Activated CD4-positive, alpha-beta T cell treated with anti-CD3 and anti-CD28 coated beads for 48 hours (primary cell): ENCODE measurements at places on chromosomes 7 and 10.

DNA sequence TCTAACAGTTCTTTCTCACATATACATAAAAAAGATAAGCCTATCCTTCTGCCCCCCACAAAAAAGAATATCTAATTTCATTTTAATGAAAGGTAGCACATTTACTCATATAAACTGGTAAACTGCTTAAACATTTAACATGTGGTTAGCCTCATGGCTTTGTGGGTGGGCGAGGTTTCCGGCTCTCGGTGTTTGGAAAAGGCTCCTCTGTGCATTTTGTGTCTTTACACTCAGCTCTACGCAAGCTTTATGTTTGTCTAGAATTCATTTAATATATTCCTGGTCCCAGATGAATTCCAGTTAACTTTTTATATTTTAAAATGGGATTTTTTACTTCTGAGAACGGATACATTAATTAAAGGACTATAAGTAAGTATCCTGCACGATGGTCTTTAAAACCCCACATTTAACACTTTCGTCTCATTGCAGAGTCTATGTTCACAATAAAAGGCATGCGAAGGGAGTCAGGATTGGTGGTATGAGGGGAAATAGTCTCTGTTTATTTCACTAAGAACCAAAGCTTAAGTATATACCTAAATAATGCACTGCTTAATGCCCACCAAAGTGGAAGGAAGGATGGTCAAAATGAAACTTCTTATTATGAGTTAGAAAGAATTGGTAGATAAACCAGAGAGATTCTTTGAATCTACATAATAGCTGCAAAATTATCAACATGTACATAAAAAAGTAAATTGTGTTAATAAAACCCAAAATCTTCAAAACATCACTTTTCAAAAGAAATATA lies 197.2 kb downstream of the CRPPA start:
- peak; percentile 44 for DNase-seq

- no peak for DNase-seq
Observed at GRCh38 chr7:92020636-92021035, 80.0 kb downstream of the AKAP9 start.

- no peak for DNase-seq
Observed at GRCh38 chr7:54111814-54112511, 430.2 kb upstream of the VSTM2A start.

- no peak for DNase-seq
Observed at GRCh38 chr7:155831807-155832524, 19.7 kb upstream of the SHH start.

DNA sequence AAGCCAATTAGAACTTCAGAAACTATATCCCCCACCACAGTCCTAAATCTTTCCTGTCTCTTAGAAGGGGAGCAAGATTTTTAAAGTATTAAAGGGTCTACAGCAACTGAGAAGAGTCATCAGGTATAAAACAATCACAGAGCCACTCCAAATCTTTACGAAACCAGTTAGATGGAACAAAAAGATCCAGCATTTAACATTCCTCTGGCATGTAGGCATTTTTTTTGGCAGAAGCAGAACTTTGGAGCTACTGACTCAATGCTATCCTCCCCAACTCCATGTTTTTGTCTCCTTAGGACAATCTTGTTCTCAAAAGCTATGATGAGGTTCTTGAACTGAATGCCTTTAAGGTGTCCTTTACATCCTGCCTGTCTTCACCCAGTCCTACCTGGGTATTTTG lies 333.3 kb downstream of the PRPF18 start:
- no peak for DNase-seq

GRCh38 chr7:17948526-17949238 lies 8.4 kb upstream of the SNX13 start:
- no peak for DNase-seq

DNA sequence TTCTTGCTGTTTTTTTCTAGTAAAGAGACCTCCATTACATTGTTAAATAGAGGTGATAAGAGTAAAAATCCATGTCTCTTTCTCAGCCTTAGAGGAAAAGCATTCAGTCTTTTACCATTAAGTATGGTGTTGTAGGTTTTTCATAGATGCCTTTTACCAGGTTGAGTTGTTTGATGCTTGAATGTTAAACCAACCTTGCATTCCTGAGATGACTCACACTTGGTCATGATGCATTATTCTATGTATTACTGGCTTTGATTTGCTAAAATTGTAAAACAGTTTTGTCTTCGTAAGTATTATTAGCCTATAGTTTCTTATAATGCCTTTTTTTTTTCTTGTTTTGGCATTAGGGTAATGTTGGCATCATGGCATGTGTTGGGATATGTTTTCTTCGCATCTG lies 90.0 kb downstream of the ANKRD61 start:
- no peak for DNase-seq

- no peak for DNase-seq
Observed at GRCh38 chr10:122282253-122282671, 11.2 kb downstream of the BTBD16 start.

DNA sequence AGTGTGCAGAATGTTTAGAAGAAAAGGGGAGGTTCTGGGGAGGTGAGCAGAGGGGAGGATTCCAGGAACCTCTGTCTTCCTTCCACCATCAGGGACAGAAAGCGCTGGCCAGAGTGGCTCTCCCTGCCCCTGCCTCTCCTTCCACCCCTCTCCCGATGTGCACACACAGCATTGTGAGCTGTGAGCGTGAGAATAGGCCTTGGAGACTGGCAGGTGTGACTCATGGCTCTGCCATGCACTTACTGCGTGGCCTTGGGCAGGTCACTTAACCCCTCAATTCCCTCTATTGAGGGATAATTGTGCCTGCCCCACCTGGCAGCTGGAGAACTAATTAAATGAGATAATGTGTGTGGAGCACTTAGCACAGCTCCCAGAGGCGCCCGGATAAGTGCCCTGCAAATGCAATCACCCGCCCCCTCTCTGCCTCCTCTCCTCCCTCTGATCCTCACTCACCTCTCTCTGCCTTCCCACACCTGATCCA lies 115.4 kb downstream of the ZMIZ1 start:
- DNase-seq, result no peak

GRCh38 chr7:130461272-130461671 lies 20.5 kb upstream of the CEP41 start:
- DNase-seq, result no peak

GRCh38 chr7:98293746-98294145 lies 12.3 kb downstream of the BRI3 start:
- no peak for DNase-seq

DNA sequence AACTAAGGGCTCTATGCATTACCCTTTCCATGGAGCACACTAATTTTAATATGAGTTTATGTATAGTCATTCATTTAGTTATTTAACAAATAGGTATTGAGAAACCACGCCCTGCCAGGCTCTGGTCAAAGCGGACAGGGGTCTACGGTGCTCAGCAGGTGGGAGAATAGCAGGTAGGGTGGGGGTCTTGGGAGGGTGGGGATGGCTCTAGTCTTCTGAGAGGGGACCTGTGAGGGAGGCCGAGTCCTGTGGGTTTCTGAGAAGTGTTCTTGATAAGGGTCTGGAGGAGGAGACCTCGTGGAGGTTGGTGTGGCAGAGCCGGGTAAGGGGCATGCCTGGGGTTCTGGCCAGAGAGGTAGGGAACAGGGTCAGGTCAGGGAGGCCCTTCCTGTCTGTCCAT lies 1.1 kb downstream of the WDFY4 start:
- no peak for DNase-seq

- no peak for DNase-seq
Observed at GRCh38 chr10:67935223-67935622, 50.8 kb downstream of the SIRT1 start.

- DNase-seq, result no peak
Observed at GRCh38 chr10:111142092-111142768, 65.4 kb downstream of the ADRA2A start.

DNA sequence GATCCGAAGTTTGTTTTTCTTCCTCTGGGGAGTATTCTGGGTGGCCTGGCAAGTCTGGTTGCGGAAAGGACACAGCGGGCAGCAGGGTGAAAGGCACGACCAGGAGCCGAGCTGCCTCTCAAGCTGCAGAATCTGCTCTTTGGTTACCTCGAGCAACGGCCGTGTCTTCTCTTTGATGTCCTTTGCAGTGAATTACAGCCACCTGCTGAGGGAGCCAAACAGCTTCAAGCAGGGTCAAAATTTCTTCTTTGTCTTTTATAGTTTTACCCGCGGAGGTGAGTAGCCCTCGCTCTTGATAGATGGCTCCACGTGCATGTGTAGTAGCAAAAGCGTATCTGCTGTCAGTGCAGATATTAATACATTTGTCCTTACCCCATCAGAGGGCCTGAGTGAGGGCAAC lies 177.3 kb upstream of the MBL2 start:
- no peak for DNase-seq

DNA sequence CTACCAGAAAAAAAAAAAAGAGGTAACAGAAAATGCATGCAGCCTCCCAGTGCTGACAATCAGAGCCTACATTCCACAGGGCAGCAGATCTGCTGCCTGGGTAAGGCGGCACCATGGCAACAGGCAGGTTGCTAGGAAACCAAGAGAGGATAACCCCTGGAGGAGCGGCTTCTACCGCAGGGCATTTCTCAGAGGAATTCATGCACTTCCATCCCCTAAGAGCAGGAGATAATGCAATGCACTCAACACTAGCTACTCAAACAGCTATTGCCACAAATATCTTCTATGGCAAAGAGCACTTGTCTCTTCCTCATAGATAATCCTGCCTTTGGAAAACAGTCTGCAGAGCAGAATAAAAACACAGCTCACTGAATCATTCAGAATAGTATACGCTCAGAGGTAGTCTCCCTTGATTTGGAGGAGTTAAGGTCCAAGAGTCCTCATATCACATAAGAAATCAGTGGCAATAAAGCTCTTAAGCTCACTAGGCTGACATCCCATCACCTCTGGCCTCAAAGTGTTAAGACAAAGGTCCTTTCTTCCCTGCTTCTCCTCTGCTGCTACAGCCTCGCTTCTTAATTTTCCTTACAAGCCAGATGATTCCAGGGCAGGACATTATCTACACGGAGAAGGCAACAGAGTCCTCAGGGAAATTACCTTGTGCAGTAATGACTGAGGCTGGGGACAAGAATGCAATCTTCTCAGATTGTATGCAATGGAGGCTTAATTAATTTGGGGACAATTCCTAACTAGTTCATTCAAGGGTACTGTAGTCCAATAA lies 10.7 kb downstream of the PSAP start:
- DNase-seq, result no peak

- DNase-seq, result no peak
Observed at GRCh38 chr7:132298790-132299189, 277.5 kb downstream of the PLXNA4 start.

GRCh38 chr10:96618653-96619052 lies 31.8 kb upstream of the TM9SF3 start:
- DNase-seq, result no peak

DNA sequence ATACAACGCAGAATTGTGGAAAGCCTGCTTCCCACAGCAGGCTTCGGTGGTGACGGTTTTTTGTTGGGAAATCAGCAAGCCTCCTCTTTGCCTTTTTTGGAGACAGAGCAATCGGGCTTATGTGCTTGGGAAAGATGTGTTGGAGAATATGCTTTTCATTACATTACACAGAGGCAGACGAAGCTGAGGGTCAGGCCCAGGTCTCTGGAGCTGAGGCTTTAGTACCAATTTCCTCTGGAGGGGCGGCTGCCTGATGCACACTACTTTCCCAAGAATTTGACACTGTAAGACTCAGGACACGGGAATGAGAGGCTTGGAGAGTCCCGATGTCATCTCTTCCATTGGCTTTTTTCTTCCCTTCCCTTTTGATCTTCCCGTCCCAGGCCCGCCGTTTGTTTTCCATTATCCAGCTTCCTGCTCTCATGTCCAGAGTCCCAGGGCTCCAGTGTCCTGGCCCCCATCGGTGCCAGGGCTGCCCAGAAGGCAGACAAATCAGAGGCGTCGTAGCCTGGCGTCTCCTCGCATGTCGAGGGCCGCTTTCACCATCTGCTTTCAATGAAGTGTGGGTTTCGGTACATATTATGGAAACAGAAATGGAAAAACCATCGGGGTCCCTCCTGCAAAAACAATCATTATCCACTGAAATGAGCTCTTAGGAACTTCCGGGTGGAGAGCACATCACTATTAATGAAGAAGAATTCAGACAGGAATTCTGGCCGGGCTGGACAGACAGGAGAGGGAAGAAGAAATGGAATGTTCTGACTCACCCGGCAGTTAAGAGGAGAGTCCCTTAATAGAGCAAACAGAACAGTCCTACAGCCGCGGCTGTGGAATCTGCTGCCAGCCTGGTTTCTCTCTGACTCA lies 123.0 kb upstream of the JCAD start:
- no peak for DNase-seq

DNA sequence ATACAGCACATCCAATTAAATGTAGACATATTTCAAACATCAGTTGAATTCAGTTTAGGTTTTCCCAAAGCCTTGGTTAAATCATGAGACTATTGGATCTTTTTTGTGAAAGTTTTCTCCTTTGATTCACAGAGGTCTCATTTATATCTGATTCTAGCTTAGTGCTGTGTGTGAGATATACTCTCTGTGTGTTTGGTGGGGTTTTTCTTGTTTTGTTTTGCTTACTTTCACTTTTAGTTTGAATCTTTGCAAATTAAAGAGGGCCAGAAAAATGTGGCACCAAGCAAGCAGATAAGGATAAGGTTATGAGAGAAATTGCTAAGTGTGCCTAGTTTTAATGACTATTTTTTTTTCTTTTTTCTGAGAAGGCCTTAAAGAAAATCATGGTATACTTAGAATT lies 12.6 kb upstream of the OR6B1 start:
- DNase-seq, result no peak

DNA sequence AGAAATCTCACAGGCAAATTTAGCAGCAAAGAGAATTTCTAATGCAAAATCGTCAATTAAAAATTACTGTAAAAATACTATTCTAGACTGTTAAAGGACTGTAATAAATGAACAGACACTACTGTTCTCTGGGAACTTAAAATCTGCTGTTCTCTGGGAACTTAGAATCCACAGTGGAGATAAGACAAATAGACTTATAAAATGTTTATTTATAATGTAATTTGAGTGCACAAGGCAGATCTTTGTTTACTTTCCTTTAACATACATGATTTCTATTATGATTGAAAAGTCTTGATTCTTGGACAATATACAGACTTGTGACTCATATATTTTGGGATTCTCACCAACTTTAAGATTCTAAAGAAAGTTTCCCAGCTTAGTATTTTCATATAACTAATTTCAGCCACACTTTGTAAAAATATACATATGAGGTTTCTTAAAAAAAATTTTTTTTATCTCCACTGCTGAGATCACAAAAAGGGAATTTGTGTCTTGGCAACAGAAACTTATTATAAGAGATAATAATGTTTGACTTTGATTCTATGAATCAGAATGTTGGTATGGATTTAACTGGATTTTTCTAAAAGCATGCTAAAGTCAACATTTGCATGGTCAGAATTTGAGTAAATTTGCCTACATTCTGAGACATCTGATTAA lies 166.3 kb upstream of the RHOBTB1 start:
- no peak for DNase-seq
